Hippocampal formation (tissue), 2 donors: ENCODE measurements at places on chromosomes 1 and 21.
A peak's percentile ranks its signal among the peaks of the same experiment; 100 is the strongest.

DNA sequence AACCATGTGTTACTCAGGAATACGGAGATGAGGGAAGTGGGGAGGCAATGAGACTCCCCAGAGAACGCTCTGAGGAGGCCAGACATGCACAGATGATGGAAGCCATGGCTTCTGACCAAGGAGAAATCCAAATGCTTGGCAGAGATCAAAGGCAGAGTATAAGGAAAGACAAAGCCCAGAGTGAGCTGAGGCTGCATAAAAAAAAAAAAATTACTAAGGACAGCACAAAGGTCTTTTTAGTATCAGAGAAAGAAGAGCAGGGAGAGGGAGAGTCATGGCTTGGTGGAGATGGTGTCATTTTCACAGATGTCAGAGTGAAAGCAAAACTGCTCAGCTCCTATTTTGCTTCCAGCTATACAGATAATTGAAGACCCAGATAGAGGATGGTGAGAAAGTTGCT lies 8.1 kb upstream of the NCF2 start:
- no peak for DNase-seq

- no peak for DNase-seq
Measured at GRCh38 chr1:240244968-240245628, 153.4 kb downstream of the FMN2 start.

GRCh38 chr1:45814776-45815175 lies 11.4 kb downstream of the MAST2 start:
- no peak for DNase-seq

GRCh38 chr1:219927298-219927955 lies 930 bp downstream of the SLC30A10 start:
- no peak for DNase-seq

- DNase-seq = no peak
Measured at GRCh38 chr21:44708213-44708865, 3.0 kb downstream of the TSPEAR start.

DNA sequence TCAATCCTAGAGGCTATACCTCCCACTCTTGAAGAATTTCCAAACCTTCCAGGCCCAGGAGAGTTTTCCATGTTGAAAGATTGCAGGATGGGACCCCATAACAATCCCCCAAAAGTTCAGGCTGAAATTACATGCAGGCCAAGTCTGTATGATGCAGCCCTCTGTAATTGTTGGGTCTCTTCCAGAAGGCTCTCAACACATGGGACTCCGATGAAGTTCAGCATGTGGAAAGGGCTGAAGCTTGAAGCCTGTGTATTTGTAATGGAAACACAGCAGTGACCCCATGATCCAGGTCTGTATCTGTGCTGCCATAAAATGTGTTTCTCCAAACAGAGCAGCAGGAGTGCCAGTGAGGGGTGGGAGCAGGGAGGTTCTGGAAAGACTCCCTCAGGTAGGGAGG lies 202.5 kb upstream of the LYPLAL1 start:
- no peak for DNase-seq

GRCh38 chr1:221734187-221734586 lies 7.7 kb downstream of the DUSP10 start:
- DNase-seq = no peak

DNA sequence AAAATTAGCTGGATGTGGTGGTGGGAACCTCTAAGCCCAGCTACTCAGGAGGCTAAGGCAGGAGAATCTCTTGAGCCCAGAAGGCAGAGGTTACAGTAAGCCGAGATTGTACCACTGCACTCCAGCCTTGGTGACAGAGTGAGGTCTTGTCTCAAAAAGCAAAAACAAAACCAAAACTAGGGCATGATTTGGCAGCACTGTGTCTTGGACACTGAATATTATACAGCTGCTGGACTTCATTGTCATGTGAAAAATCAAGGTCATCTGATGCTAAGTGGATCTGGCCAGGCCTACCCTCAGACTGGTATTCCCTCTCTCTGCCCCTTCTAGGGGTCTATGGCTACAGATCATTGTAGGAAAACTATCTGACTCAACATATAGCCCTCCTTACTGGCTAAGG lies 55.2 kb upstream of the MRPS6 start:
- no peak for DNase-seq

- no peak for DNase-seq
Measured at GRCh38 chr1:24659166-24659904, 16.2 kb downstream of the SRRM1 start.

GRCh38 chr1:169528215-169529067 lies 42.7 kb upstream of the SLC19A2 start:
- DNase-seq = no peak

DNA sequence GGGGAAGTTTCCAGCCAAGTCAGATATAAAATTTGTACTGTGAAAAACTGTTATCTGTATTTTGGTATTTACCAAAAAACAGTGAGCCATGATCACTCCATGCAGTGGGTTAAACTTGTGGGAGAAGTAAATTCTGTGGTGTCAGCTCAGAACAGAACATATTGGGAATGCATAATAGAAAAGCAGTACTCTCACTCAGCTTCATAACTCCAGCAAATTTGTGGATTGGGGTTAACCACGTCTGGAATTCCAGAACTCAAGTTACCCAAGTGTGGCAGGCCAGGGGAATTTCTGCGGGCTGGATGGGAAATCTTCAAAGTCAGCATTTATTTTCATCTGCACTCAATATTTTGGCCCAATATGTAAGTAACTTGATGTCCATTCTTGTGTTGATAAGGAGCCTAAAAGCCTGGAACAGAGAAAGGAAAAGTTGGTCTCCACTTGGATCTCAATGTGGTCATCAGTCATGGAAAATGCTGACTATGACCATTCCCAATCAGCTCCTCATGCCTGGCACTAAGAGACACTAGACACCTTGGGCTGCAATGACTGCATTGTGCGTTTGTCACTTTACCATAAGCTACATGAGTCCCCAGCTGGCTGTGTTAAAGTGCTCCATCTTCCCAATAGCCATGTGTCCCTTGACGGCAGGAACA lies 39.1 kb upstream of the ENAH start:
- DNase-seq = no peak

- DNase-seq = no peak
Measured at GRCh38 chr1:47262787-47263413, 30.9 kb upstream of the TAL1 start.

DNA sequence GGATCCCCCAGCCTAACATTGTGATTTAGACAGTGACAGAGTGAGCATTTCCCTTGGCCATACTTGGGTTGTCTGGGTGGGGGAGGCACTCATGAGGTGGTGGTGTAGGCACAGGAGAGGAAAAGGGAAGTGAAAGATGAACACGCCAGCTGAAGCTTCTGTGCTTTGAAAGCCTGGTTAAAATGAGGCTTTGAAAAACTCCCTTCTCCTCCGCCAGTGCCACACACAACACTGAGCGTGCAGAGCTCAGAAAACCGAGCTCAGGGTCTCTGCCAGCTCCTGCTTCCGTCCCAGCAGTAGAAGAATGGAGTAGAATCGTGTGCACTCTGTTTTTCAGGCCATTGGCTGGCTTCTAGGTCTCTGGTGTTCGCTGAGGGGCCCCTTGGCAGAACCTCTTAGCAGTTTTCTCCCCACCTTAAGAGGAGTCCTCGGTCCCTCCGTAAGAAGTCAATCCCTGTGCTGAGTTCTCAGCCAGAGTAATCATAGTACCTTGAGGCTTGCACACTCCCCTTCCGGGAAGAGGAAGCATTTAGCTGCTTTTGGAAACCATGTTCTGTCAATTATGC lies 12.9 kb downstream of the PLEKHM2 start:
- peak; percentile 35 for DNase-seq

DNA sequence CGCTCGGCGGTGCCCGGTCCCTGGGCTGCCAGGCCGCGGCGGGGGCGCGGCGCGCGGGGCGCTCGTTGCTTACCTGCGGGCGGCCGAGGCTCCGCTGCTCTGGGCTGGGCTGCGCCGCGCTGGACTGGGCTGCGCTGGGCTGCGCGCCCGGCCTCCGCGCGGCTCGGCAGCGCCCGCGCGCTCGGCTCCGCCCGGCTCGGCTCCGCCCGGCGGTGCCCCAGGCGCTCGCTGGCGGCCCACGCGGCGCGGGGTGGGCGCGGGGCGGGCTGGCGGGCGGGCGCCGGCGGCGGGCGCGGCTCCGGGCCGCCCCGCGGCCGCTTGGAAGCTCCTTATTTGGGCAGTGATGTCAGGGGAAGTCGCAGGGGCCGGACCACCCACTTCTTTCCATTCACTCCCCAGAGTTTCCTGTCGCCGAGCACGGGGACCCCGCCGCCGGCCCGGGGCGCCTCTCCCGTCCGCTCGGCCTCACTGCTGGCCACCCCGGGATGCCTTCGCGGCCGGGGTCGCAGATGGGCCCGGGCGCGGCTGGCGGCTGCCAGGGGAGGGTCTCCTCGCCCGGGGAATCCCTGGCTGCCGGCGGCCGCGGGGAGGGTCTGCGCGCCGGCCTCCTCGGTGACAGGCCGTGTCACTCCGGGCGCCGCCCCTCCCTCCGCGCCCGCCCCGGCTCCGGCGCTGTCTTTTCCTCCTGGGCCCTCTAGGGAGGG lies 177.7 kb upstream of the EDN2 start:
- DNase-seq = peak; percentile 44

GRCh38 chr1:221040691-221041285 lies 161.5 kb downstream of the HLX start:
- no peak for DNase-seq
